ENCODE measurements at places on chromosomes 3 and 15. TPM values are rescaled to one million over a fixed set of nuclear protein-coding genes. Genes with fewer than 3 reads are reported as not detected.

CYP11A1 gene
- total RNA-seq = not detected

CEP97 gene
- 20.1 TPM for total RNA-seq

- no peak for DNase-seq
Observed at GRCh38 chr3:139006051-139006716, at the start of gene PRR23A. TSS of gene PRR23A (minus strand) at chr3:139006268. CDS start at chr3:139006268, 0 bp downstream.

- no peak for DNase-seq
Observed at GRCh38 chr3:134675726-134676256, 25.0 kb upstream of the KY start.

- DNase-seq = no peak
Observed at GRCh38 chr3:112333381-112334317, 693 bp downstream of the CD200 start.

LRRC2 gene
- under 0.01 TPM for total RNA-seq

ASB14 gene
- total RNA-seq = not detected

- DNase-seq = no peak
Observed at GRCh38 chr3:87756616-87757015, 302.2 kb downstream of the CGGBP1 start.

Data from thoracic aorta (tissue), 2 donors.